ENCODE measurements at places on chromosomes 7 and 10. TPM values are rescaled to one million over a fixed set of nuclear protein-coding genes. Genes with fewer than 3 reads are reported as not detected.

- no peak overlapping the region for H3K4me3 ChIP-seq
- DNase-seq: no peak
- no peaks in the 10 kb centered on the region for H3K36me3 ChIP-seq
- H3K4me1 ChIP-seq: no peaks in the 10 kb centered on the region
Observed at GRCh38 chr7:30266686-30267085, 17.7 kb upstream of the ZNRF2 start.

- H3K27ac ChIP-seq: no peak overlapping the region
- H3K27me3 ChIP-seq: peaks cover 66% of the 10 kb centered on the region
- DNase-seq: no peak
- peaks cover 11% of the 10 kb centered on the region for H3K4me1 ChIP-seq
- no peak overlapping the region for H3K4me3 ChIP-seq
- H3K36me3 ChIP-seq: peaks cover 3% of the 10 kb centered on the region
Observed at GRCh38 chr7:23247046-23247602, 549 bp downstream of the GPNMB start.

DNA sequence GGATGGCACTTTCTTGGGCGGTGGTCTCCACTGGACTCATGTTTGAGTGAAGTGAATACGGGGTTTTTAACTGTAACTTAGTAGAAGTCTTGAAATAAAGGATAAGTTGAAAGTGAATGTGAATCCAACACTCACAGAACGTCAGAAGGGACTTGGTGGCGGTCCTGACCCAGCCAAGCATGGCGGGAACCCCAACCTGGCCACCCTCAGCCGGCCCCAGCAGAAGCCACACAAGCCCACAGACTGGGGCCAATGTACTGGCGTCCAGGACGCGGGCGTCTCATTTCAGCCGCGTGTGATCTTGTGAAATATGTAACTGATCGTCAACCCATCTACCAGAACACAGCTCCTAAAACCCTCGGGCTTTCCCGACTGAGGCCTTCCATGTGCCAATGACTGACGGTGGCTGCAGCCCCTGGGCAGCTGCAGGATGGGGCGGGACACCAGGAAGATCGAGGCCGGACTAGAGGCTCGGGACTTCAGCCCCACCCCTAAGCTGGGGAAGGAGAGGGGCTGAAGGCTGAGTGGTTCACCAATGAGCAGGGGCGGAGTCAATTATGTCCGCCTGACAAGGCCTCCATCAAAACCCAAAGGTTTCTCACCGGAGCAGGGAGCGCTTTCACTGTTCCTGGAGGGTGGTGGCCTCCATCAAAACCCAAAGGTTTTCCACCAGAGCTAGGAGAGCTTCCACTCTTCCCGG lies 161.5 kb downstream of the MAD1L1 start:
- H3K36me3 ChIP-seq: peaks cover 1% of the 10 kb centered on the region
- peaks cover 17% of the 10 kb centered on the region for H3K4me1 ChIP-seq
- H3K4me3 ChIP-seq: no peak overlapping the region

- H3K27ac ChIP-seq: no peak overlapping the region
- H3K27me3 ChIP-seq: no peaks in the 10 kb centered on the region
- no peak overlapping the region for H3K4me3 ChIP-seq
- DNase-seq: no peak
Observed at GRCh38 chr7:118863966-118864365, 639.5 kb downstream of the ANKRD7 start.

- no peaks in the 10 kb centered on the region for H3K36me3 ChIP-seq
- no peak overlapping the region for H3K4me3 ChIP-seq
- H3K27me3 ChIP-seq: no peaks in the 10 kb centered on the region
- H3K27ac ChIP-seq: no peak overlapping the region
- DNase-seq: no peak
Observed at GRCh38 chr7:134766779-134767519, 12.5 kb upstream of the CALD1 start.

GRCh38 chr10:132394936-132395703 lies 1.9 kb upstream of the PWWP2B start:
- H3K27me3 ChIP-seq: no peaks in the 10 kb centered on the region
- H3K27ac ChIP-seq: no peak overlapping the region
- peak overlapping the region; percentile 29 for H3K4me3 ChIP-seq
- no peak for DNase-seq

DNA sequence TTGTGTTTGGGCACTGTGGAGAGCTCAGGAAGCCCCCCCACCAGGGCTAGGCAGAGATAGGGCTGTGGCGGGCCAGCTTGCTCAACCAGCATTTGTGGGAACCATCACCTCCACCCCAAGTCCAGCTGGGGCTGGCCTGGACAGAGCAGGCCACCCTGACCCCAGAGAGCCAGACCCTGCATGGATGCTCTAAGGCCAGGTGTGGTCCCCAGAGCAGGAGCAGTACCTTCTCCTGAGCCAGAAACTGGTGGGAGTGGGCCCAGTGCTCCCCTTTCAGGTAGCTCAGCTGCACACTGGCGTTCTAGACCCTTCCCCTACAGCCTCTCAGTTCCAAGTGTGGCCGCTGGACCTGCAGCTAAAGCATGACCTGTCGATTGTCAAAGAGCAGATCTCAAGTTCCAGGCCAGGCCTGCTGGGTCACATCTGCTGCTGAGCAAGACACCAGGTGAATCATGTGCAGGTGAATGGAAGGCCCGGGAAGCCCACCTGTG lies 57.2 kb downstream of the RASGEF1A start:
- H3K36me3 ChIP-seq: no peaks in the 10 kb centered on the region
- H3K27me3 ChIP-seq: no peaks in the 10 kb centered on the region
- peaks cover 6% of the 10 kb centered on the region for H3K4me1 ChIP-seq
- no peak overlapping the region for H3K27ac ChIP-seq

- no peaks in the 10 kb centered on the region for H3K4me1 ChIP-seq
- no peak overlapping the region for H3K27ac ChIP-seq
- peaks cover 7% of the 10 kb centered on the region for H3K27me3 ChIP-seq
- H3K4me3 ChIP-seq: no peak overlapping the region
Observed at GRCh38 chr7:141158561-141158960, 84.7 kb downstream of the TMEM178B start.

- no peak for DNase-seq
- H3K4me3 ChIP-seq: no peak overlapping the region
- H3K36me3 ChIP-seq: no peaks in the 10 kb centered on the region
- peaks cover 7% of the 10 kb centered on the region for H3K27me3 ChIP-seq
- no peak overlapping the region for H3K27ac ChIP-seq
Observed at GRCh38 chr7:51102828-51103227, 213.8 kb downstream of the COBL start.

- H3K4me1 ChIP-seq: peaks cover 6% of the 10 kb centered on the region
- no peak overlapping the region for H3K4me3 ChIP-seq
- peaks cover 19% of the 10 kb centered on the region for H3K27me3 ChIP-seq
- no peaks in the 10 kb centered on the region for H3K36me3 ChIP-seq
- H3K27ac ChIP-seq: no peak overlapping the region
Observed at GRCh38 chr10:78405736-78406135, 372.1 kb downstream of the RPS24 start.

DNA sequence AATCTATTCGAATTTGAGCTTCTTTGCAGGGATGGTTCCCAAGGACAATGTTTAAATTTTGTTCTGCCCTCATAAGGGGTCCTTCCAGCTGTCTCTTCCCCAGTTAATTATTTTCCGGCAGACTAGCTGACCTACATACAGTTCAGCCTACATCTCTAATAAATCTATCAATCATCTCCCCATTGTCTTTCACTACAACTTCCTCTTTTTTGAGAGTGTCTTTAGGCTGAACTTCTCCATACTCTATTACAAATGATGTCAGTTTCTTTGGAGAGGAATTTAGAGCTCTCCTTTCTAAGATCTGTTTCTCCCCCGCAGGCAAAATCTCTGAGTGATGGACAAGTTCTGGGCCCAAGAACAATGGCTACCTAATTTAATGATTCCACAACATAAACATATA lies 122.2 kb downstream of the PCLO start:
- no peaks in the 10 kb centered on the region for H3K27me3 ChIP-seq
- no peaks in the 10 kb centered on the region for H3K4me1 ChIP-seq
- no peak for DNase-seq
- no peaks in the 10 kb centered on the region for H3K36me3 ChIP-seq
- H3K27ac ChIP-seq: no peak overlapping the region
- H3K4me3 ChIP-seq: no peak overlapping the region

DNA sequence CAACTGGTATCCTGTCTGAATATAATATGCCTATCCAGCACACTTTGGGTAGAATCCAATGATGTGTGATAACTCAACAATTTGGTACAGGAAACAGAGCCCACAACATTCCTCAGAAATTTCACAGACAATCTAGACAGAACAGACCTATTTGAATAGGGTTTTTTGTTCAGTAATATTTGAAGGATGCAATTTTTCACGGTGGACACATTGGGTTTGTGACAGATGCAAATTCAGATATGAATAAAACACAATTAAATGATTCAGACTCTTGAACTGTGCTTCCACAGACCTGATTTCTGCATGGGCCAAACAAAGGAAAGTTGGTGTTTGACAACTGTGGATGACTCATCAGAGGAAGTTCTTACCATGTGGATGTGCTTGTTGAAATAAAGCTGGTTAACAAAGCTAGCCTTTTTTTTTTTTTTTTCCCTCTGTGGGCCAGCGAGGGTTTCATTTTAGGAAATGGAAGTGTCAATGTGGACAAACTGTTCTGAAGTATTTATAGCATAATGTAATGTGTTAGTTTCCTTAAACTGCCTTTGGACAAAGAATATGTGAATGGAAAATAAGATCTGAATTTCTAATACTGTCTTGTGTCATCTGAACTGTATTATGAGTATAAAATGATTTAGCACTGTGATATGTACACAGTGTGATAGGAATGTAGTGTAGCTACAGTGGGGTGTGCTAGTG lies 43.2 kb upstream of the FAM133B start:
- H3K4me1 ChIP-seq: peaks cover 96% of the 10 kb centered on the region
- peaks cover 7% of the 10 kb centered on the region for H3K36me3 ChIP-seq
- H3K27me3 ChIP-seq: no peaks in the 10 kb centered on the region
- peak; percentile 48 for DNase-seq
- H3K27ac ChIP-seq: peak overlapping the region; percentile 99

GRCh38 chr10:131227163-131227740 lies 84.3 kb downstream of the TCERG1L start:
- no peak for DNase-seq
- no peaks in the 10 kb centered on the region for H3K27me3 ChIP-seq
- no peaks in the 10 kb centered on the region for H3K4me1 ChIP-seq
- no peak overlapping the region for H3K4me3 ChIP-seq
- H3K27ac ChIP-seq: no peak overlapping the region
- H3K36me3 ChIP-seq: no peaks in the 10 kb centered on the region

DNA sequence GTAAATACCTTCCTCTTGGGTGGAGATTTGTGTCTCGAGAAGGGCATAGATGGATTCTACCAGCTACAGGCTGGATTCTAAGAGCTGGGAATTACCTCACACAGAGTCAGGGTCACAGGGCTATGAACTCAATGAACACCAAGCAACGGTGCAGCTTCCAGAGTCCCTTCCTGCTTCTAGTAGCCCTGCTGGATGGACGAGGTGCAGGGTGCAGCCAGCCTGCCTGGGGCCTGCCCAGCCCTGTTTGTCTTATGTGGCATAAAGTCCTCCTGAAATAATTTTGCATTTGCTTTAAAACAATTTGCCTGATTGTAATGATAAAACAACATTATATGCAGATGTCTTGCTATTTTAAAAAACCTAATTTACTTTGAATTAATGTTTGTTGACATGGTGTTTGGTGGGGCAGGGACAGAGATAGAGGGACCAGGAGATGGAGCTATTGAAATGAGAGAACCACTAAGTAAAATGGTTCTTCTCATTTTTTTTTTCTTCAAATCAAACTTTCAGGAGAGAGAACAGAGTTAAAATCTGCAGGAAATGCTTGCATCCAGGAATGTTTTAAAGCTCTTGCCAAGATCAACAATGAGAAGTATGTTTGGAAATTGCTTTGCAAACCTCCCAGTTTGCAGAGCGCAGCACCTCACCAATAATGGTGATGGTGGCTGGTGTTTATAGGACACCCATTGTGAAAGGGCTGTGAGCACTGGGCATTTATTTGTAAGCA lies 305.4 kb upstream of the PODXL start:
- no peak overlapping the region for H3K27ac ChIP-seq
- no peak for DNase-seq

- no peaks in the 10 kb centered on the region for H3K36me3 ChIP-seq
- H3K4me1 ChIP-seq: no peaks in the 10 kb centered on the region
- no peak for DNase-seq
- H3K27ac ChIP-seq: no peak overlapping the region
Observed at GRCh38 chr10:23897861-23898260, 311.1 kb upstream of the KIAA1217 start.

GRCh38 chr10:124627866-124628675 lies 116.1 kb downstream of the FAM53B start:
- no peak overlapping the region for H3K27ac ChIP-seq
- peaks cover 32% of the 10 kb centered on the region for H3K4me1 ChIP-seq
- peaks cover 12% of the 10 kb centered on the region for H3K27me3 ChIP-seq
- no peak for DNase-seq

GRCh38 chr7:30755384-30756154 lies 3.6 kb downstream of the INMT start:
- peaks cover 11% of the 10 kb centered on the region for H3K27me3 ChIP-seq
- no peak overlapping the region for H3K4me3 ChIP-seq
- no peak for DNase-seq
- no peak overlapping the region for H3K27ac ChIP-seq
- no peaks in the 10 kb centered on the region for H3K4me1 ChIP-seq

DNA sequence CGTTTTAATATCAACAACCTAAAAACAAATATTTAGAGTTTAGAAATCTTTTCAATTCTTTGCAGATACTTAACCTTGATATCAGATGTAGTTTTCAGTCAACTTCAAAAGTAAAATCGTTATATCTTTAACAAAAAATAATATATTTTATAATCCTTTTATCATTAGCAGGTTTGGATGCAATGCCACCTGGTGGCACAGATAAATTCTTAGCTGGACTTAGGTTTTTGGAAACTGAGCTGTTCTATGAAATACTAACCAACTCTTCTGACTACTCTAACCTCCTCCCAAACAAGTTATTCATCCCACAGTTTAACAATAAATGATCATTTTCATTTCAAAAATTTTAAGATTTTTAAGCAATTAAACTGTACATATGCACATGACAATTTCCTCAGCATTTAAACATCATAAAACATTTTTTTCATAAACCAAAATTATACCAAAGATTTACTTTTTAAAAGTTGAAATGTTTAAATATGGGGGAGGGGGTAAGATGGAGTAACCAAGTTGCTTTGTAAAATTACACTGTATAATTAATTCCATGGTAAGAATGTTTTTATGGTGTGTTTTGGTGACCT lies 56.9 kb downstream of the HIBADH start:
- H3K36me3 ChIP-seq: no peaks in the 10 kb centered on the region
- H3K4me1 ChIP-seq: no peaks in the 10 kb centered on the region
- DNase-seq: no peak
- no peak overlapping the region for H3K4me3 ChIP-seq
- no peaks in the 10 kb centered on the region for H3K27me3 ChIP-seq
- no peak overlapping the region for H3K27ac ChIP-seq

The CADPS2 gene
- total RNA-seq: not detected

The RBM48 gene
- total RNA-seq: 13.5 TPM

The PRRT4 gene
- 0.70 TPM for total RNA-seq

The CHN2 gene
- 1.2 TPM for total RNA-seq

The RASSF4 gene
- 2.6 TPM for total RNA-seq

The MYOZ1 gene
- not detected for total RNA-seq
